ENCODE measurements at places on chromosomes 6 and 20. TPM values are rescaled to one million over a fixed set of nuclear protein-coding genes. Genes with fewer than 3 reads are reported as not detected.

GRCh38 chr6:139962654-139963347 is 588.4 kb upstream of the CITED2 start:
- no peak for DNase-seq

GRCh38 chr6:140960566-140960965 is 1172.2 kb upstream of the GJE1 start:
- no peak for DNase-seq

DNA sequence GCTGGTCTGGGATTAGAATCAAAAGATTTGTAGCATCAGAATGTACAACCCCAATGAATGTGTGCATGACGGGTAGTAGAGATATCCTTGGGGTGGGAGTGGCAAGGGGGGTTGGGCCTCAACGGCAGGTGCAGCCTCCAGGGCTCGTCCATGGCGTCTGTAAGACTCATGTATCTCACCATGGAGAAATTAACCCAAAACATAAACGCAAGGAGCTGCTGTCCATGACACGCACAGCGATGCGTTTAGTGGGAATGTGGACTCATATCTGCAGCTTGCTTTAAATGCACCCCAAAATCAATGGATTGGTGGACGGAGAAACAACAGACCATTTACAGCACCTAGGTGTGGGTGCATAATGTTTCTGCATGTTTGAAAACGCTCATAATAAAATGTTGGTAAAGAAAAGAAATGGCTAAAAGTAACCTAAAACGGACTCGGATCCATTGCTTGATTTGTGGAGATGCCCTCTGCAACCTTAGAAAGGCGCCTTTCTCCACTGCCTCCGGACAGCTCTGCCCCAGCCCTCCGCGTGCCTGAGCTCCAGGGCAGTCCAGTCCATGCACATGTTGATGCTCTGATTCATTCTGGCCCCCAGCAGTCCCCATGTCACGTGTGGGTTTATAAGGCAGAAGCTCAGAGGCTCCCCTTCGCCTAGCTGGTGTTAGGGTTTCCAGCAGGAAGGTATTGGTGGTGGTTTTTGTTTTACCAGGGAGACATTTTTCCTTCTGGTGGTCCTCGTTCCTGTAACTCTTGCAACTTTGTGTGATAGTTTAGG is 24.5 kb downstream of the PYGB start:
- DNase-seq: peak; percentile 31

GRCh38 chr6:135115411-135115810 is 60.8 kb upstream of the HBS1L start:
- DNase-seq: no peak

GRCh38 chr6:43828711-43829110 is 58.7 kb downstream of the VEGFA start:
- DNase-seq: no peak

DNA sequence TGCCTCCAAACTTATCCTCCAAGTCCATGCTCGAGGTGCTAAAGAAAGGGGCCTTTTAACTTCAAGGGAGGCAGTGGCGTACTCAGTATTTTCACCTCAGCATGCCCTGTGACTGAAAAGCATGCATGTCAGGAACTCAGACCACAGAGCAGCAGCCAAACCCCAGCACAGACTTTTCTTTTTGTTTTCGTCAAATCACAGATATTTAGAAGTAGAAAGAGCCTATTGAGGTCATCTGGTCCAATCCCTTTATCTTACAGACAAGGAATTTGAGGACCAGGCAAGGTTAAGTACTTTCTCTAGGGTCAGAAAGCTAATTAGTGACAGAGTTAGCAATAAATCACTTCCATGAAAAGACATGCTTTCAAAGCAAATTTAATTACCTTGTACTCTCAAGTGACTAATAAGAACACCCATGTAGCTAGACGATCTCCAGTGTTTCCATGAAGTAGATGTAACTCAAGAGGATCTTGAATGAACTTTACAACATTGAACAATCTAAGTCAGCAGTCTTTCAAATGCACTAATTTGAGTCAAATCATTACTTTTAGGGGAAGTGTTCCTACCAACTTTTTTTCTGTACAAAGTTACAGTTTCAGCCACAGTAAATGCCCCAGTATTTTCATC is 35.9 kb downstream of the MOXD1 start:
- DNase-seq: no peak

GATA5 gene
- not detected for total RNA-seq

GRCh38 chr20:9617940-9618339 is 103.5 kb downstream of the LAMP5 start:
- no peak for DNase-seq

- DNase-seq: no peak
Observed at GRCh38 chr6:157464653-157465535, 83.9 kb downstream of the ZDHHC14 start.

GRCh38 chr6:7587631-7588100 is 2.3 kb upstream of the SNRNP48 start:
- DNase-seq: no peak

DNA sequence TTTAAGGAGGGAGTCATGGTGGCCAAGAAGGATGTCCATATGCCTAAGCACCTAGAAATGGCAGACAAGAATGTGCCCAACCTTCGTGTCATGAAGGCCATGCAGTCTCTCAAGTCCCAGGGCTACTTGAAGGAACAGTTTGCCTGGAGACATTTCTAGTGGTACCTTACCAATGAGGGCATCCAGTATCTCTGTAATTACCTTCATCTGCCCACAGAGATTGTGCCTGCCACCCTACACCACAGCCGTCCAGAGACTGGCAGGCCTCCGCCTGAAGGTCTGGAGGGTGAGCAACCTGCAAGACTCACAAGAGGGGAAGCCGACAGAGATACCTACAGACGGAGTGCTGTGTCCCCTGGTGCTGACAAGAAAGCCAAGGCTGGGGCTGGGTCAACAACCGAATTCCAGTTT is 115.0 kb downstream of the HFE start:
- no peak for DNase-seq

GRCh38 chr6:38640216-38640909 is 634 bp upstream of the BTBD9 start:
- no peak for DNase-seq

CENPW gene
- 36.2 TPM for total RNA-seq

GRCh38 chr20:20229595-20229994 is 138.3 kb upstream of the INSM1 start:
- DNase-seq: no peak

FAXC gene
- total RNA-seq: not detected

GRCh38 chr6:36907781-36908180 is 22.0 kb downstream of the C6orf89 start:
- DNase-seq: no peak

GRCh38 chr20:20530428-20531151 is 162.7 kb downstream of the INSM1 start:
- no peak for DNase-seq

- DNase-seq: no peak
Observed at GRCh38 chr6:25013246-25013645, 77.5 kb upstream of the RIPOR2 start.

- no peak for DNase-seq
Observed at GRCh38 chr6:15310680-15311079, 64.8 kb downstream of the JARID2 start.

GRCh38 chr20:53032478-53032932 is 60.3 kb downstream of the TSHZ2 start:
- no peak for DNase-seq

Measured in natural killer cell treated with Interleukin-12 subunit alpha and Interleukin-12 subunit beta and Interleukin-15 and Interleukin-18, amount 100 ng/mL, for 72 hours (primary cell).